Esophagus mucosa (tissue), 1 donor: ENCODE measurements at places on chromosomes 2 and 18. TPM values are rescaled to one million over a fixed set of nuclear protein-coding genes. Genes with fewer than 3 reads are reported as not detected.

LCT gene
- not detected for total RNA-seq

CLIP4 gene
- total RNA-seq, result 35.1 TPM

C18orf54 gene
- 2.7 TPM for total RNA-seq

MXD1 gene
- 155 TPM for total RNA-seq

DSG1 gene
- 33.7 TPM for total RNA-seq

EFHD1 gene
- 1.1 TPM for total RNA-seq

AGXT gene
- total RNA-seq, result not detected

RFTN2 gene
- total RNA-seq, result 1.5 TPM

WNT10A gene
- total RNA-seq, result 3.4 TPM

DYSF gene
- total RNA-seq, result 3.4 TPM
